ENCODE measurements at places on chromosomes 4 and X.

DNA sequence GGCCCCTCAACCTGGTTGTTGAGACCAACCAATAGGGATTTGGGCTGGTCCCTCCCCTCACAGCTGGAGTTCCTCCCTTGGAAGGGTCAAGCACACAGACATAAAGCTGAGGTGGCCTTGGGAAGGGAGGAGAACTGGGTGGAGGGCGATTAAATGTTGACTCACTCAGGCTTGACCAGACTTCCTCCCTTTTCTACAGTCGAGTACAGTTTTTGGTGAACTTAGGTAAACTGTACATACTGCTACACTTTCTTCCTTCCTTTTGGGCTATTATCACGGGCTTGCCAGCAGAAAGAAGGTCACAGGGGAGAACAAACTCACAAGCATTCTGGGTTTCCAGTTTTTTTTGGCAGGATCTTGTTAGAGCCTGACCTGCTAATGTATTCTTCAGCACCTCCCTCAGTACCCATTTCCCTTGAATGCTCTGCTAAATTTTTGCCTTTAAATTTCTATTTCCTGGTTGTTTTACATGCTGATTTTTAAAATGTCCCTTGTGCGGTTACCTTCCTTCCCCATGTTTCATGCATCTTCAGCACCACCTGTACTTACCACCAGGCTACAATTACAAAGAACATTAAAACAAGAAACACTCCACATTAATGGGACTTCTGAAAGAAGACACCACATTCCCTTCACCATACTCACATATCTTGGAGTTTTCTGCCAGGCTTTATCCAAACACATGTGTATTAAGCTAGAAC, 135.2 kb upstream of the RASGEF1B start:
- no peak for DNase-seq

DNA sequence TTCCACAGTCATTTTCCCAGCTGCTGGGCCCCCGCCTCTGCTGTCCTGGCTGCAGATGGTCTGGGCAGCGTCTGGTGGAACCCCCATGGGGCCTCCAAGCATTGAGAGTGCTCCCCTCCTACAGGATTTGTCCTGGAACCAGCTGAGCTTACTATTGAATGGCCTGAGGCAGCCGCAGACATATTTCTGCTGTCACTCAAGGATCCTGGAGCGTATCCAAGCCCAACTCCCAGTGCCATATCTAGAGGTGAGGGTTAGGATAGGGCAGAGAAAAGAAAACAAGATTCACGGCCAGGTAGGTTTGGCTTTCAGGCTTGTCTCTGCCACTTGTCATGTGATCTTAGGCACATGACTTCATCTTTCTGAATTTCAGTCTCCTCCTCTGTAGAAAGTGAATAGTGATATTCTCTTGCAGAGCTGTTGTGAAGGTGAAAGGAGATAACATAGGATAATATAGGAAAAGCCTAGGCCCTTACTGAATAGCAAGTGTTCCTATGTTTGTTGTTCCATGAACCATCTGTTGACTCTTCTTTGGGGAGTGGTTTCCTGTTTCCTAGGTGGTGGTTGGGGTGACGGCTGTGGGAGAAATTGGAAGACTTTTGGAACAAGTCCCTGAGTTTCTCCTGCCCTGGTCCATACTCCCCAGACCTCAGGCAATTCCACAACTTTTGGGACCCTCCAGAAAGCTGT, 52.3 kb downstream of the SEPSECS start:
- no peak for DNase-seq

GRCh38 chr4:115110191-115111181, 2.9 kb downstream of the NDST4 start:
- no peak for DNase-seq

DNA sequence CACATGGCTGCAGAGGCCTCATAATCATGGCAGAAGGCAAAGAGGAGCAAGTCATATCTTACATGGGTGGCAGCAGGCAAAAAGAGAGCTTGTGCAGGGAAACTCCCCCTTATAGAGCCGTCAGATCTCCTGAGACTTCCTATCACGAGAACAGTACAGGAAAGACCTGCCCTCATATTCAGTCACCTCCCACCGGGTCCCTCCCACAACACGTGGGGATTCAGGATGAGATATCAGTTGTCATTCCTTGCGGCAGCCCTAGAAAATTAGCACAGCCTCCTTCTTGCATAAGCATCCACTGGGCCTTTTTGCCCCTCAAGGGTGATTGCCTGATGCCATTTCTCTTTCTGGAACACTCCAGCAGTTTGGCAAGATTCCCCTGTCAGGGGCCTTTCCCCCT, 61.7 kb upstream of the STX18 start:
- no peak for DNase-seq

GRCh38 chrX:11137543-11138139, 26.5 kb downstream of the HCCS start:
- DNase-seq: no peak

DNA sequence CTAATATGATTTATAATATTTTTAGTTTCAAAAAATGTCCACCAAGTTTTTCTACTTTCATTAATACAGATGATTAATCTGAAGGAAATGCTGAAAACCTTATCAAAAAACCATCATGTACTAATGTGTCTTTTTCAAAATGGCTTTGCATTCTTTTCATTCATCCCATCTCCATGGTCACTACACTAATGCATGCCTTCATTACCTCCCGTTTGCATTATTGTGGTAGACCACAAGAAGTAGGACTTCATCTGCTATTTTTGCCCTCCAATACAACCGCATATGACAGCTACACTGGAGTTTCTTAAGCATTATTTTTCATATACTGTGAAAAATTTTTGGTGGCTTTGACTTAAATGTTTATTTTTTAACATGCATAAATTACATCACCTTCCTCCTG, 37.9 kb upstream of the FSTL5 start:
- DNase-seq: no peak

DNA sequence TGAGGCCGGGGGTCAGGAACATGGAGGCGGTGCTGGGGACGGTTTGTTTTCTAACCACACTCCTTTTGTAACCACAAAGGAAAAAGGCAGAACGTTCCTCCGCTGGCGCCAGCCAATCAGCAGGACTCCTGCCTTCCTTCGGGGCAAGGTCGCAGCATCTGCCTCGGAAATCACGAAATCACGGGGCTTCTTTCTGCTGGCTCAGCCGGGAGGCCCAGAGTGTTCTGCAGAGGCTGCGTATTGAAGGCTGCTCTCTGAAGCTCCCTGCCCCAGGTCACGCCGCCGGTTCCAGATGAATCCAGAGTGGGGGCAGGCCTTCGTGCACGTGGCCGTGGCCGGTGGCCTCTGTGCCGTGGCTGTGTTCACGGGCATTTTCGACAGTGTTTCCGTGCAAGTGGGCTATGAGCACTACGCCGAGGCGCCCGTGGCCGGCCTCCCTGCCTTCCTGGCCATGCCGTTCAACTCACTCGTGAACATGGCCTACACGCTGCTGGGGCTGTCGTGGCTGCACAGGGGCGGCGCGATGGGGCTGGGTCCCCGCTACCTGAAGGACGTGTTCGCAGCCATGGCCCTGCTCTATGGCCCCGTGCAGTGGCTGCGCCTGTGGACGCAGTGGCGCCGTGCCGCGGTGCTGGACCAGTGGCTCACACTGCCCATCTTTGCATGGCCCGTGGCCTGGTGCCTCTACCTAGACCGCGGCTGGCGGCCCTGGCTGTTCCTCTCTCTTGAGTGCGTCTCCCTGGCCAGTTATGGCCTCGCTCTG, 9.4 kb downstream of the TMEM187 start:
- no peak for DNase-seq

DNA sequence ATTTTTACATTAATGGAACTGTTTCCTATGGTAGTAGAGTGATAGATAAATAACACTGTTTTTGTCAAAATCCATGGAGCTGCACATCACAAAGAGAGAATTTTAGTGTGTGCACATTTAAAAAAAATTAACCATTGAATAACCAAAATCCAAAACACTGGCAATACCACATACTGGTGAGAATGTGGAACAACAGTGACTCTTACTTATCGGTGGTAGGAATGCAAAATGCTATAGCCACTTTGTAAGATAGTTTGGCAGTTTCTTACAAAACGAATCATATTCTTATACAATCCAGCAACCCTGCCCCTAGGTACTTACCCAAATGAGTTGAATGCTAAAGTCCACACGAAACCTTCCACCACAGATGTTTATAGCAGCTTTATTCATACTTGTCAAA, 229.6 kb upstream of the GPR101 start:
- DNase-seq: no peak

DNA sequence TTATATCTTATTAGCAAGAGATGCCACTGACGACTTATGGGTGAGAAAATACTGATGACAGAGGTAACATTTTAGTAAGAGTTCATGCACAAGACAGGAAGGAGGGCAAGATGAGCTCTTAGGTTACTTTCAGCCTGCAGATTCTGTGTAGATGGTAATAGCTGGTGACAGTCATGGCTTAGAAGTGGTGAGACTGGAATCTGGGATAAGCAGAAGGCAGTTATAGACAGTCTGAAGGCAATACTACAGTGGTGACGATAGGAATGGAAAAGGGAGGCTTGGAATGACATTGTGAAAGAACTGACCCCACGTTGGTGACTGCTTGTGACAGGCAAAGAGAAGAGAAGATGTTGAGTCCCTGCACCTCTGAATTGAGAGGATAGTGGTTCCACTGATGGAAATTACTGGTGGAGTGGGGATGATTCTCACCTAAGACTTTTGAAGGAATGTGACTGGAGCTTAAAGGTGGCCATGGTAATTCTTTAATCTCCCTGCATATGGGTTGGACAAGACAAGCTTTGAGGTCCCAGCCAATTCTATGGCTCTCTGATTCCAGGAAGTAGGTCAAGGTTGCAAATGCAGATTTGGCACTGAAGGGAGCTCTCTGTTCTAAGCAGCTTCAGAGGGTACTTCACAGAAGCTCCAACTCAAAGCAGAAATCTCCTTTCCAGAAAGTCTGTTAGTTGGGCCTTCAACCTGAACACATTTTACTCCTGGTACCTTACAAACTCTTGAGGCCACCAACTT, 99.7 kb downstream of the RASL11B start:
- no peak for DNase-seq

GRCh38 chr4:100106982-100107381, 83.3 kb downstream of the DDIT4L start:
- no peak for DNase-seq

- no peak for DNase-seq
Observed at GRCh38 chr4:86947501-86948120, 12.8 kb downstream of the AFF1 start.

DNA sequence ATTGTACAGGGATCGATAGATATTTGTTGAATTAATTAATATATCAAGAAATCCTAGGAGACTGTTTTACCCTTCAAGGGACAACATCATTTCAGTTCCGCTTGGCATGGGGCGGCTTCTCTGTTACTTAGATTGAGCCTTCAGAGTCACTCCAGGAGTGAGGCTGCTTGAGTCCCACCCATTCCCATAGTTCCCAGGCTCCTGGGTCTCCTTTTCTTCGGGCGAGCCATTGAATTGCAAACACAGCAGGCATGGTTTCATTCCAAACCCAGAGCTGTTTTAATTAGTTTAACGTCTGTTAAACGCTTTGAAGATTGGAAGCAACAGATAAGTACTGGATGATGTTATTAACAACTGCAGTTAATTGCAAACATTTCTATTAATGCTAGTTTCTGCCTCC, 571 bp upstream of the EDA start:
- no peak for DNase-seq

DNA sequence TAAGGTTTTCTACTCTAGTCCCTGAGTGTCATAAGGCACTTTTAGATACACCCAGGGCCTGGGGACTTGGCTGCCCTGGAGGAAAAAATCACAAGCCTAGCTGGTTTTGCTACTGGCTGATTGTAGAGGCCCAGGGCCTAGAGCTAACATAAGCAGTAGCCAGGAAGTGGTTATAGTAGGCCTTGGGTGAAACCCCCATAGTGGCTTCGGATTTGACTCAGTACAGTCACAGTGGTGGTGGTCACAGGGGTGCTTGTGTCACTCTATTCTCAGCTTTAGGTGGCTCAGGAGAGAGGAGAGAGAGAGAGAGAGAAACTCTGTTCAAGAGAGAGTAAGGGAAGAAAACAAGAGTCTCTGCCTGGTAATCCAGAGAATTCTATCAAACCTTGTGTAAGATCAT, 194.5 kb upstream of the EDA2R start:
- no peak for DNase-seq

DNA sequence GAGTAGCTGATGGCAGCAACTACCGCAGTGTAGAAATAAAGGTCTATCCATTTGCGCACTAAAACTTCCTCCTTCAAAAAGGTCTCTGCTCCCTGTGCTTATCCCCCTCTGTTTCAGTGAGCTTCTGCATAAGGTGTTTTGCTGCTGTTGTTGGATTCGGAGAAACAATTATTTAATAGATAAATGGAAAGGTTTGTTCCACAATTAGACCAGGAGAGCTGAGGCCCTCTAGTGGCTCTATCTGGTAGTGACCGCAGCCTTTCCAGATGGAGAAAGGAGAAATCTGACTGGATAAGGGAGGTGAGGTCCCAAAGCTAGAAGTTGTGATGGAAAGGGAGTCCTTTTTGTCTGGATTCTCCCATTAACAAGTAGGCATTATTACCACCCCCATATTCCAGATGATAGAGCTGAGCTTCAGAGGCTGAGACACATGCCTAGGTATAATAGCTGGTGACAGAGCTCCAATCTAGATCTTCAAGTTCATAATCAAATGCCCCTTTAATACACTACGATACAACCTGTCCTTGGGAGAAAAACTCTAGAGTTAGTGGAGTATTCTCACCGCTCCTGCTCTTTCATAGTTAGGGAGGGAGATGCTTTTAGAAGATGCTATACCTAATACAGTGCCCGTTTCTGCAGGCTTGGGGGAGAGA, 5.1 kb upstream of the GABRQ start:
- no peak for DNase-seq

GRCh38 chr4:58113126-58113525, 1002.9 kb upstream of the IGFBP7 start:
- no peak for DNase-seq

DNA sequence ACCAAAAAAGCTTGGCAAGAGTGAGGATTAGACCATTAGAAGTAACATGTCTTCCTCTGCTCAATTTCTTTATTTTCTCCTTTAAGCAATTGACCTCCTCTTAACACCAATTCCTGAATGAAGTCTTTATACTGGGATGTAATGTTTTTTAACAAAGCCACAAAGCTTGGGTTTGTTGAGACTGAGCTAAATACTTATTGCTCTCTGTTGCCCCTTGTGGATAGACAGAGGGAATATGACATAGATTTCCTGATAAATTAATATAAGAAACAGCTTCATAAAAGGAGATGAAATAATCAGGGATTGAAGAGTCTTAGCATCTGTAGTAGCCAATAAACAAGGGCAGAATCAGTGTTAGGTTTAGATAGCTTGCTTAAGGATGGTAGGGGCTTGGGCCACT, 57.6 kb downstream of the CCDC160 start:
- no peak for DNase-seq

GRCh38 chrX:100076031-100076430, 334.0 kb downstream of the PCDH19 start:
- DNase-seq: no peak
